ENCODE measurements at places on chromosomes 2 and 18.

DNA sequence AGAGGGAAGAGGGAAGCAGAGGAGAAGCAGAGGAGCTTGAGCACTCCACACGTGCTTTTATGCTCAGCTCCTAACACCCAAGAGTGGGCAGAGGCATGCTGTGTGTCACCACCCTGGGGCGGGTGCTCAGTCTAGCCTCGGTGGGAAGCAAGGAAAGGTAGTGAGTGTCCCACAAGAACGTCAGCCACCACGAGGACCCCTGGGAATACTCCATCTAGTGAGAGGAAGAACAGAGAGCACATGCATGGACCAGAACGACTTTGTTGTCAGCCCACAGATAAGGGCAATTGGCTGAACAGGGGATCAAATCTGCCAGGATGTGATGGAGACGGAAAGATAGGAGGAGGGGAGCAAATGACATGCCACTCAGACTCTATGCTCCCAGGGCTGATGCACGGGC is 83.4 kb downstream of the XDH start:
- no peak for DNase-seq

GRCh38 chr2:183022711-183023110 is 15.5 kb downstream of the NCKAP1 start:
- no peak for DNase-seq

- no peak for DNase-seq
These were observed 148.7 kb downstream of the CTIF start for GRCh38 chr18:48687346-48688042.

GRCh38 chr2:70349921-70350685 is 48.2 kb upstream of the FAM136A start:
- DNase-seq, result no peak

GRCh38 chr2:7841751-7842150 is 840.1 kb upstream of the ID2 start:
- DNase-seq, result no peak

GRCh38 chr2:11483806-11484617 is 18.1 kb upstream of the E2F6 start:
- no peak for DNase-seq

All from skin of body (tissue), 3 donors.